ENCODE measurements at places on chromosomes 5 and 9.

DNA sequence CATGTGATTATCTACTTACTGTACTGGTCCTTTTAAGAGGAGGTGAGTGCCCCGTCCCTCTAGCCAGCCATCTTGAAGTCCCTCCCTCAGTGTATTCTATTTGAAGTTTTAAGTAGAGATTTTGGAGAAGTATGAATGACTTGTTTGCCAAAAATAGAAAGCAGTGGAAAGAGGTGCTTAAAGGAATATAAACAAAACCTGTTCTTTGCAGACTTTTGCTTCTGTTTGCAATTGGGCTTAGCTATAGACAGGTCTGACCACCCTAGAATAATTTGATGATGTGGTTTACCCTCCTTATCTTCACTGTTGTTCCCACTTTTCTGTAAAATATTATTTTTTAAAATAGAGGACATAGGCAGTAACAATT lies 21.2 kb downstream of the OSMR start:
- DNase-seq = no peak

- no peak for DNase-seq
Observed at GRCh38 chr9:125522328-125522725, 184.7 kb downstream of the MAPKAP1 start.

GRCh38 chr9:130661451-130662098 lies 2.8 kb upstream of the PRDM12 start:
- no peak for DNase-seq

- no peak for DNase-seq
Observed at GRCh38 chr5:77073667-77074066, 13.4 kb downstream of the ZBED3 start.

DNA sequence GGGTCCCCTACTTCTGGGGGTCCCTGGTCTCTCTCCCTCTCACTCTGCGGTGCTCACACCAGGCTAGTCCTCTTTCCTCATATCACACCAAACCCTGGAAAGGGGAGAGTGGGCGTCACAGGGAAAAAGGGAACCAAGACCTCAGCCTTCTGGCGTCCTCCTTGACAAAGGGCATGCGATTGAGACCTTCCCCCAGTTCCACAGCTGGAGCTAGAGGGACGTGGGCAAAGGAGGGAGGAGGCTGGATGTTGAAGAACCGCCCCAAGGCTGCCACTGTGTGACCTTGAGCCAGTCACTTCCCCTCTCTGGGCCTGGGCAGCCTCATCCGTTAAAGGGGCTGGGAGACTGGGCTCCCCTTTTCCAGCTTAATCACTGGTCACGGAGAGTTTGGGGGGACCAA lies 18.5 kb upstream of the TOR2A start:
- DNase-seq = no peak

- no peak for DNase-seq
Observed at GRCh38 chr9:108844856-108845255, 10.9 kb downstream of the ACTL7B start.
